ENCODE measurements at places on chromosomes 7 and 10. TPM values are rescaled to one million over a fixed set of nuclear protein-coding genes. Genes with fewer than 3 reads are reported as not detected.

The PRLHR gene
- polyA plus RNA-seq, result not detected

The IFIT1B gene
- 0.11 TPM for polyA plus RNA-seq

The ERVW-1 gene
- polyA plus RNA-seq, result 0.73 TPM

The GIMAP2 gene
- polyA plus RNA-seq, result 6.9 TPM

The RAPGEF5 gene
- polyA plus RNA-seq, result 36.1 TPM

The SPRN gene
- polyA plus RNA-seq, result 5.6 TPM

The ASAH2B gene
- polyA plus RNA-seq, result 12.5 TPM

The COPS6 gene
- polyA plus RNA-seq, result 135 TPM

The KLF6 gene
- 64.1 TPM for polyA plus RNA-seq

The WNT16 gene
- 0.06 TPM for polyA plus RNA-seq

- DNase-seq, result no peak
These were observed 169.4 kb downstream of the ADARB2 start for GRCh38 chr10:1567742-1568495.

DNA sequence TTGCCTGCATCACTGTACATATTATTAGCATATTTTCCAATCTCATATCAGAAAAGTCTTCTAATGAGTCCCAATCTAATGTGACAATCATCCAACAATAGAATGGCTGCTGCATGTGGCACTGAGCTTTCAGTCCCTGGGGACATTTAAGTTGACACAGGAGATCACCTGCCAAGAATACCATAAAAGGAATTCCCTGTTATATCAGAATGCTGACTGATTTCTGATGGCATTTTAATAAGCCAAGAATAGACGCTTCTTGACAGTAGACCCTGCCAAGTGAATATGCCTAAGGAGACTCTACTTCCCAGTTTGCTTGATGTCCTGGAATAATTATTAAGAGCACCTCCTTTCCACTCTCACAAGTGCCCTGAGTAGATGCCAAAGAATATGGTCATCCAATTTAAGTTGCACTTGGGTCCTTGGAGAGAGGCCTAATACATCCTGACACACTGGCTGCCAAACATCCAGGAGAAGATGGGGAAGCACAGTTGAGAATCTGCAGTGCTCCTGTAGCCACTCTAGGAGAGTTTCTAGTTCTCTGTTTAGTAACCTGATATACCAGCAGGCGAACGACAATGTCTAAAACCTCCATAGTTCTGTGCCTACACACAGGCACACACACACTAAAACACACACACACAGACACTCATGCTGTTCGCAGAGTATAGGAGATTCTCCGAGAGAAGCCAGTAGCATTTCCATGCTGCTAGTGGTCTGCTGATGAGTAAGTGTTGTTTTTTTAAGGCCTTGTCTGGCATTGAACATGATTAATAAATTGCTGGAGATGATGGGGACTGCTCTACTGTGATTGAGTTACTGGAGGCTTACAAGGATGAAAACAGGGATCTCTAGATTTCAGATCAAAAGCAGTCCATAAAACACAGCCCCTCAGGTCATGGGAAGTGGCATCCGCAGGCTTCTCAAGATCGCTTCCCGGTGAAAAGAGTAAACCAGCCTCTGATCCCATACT, 369.6 kb downstream of the KCNMA1 start:
- DNase-seq, result no peak

DNA sequence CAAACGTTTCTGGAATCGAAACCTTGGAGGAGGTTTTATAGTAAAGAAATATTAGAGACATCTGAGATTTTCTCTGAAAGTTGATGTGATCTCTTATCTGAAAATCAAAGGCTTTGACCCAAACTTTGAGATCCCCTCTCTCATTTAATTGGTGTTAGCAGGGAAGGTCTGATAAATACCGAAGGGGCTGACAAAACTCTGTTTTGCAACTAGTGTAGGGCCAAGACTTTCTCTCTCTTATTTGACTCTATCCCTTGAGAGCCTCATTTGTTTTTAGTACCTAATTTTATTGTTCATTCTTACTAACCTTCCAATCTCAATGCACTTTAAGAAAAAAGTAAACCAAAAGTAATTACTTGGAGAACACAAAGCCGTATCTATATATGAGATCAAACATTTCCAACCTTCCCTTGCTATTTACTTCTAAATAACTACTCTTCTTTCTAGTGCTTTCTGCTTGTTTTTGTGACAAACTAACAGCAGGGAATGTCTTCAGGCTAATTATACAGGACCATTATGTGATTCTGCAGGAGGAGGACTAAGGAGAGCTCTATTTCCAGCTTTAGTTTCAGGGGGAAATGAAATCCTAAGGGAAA, 33.4 kb upstream of the NPVF start:
- no peak for DNase-seq

DNA sequence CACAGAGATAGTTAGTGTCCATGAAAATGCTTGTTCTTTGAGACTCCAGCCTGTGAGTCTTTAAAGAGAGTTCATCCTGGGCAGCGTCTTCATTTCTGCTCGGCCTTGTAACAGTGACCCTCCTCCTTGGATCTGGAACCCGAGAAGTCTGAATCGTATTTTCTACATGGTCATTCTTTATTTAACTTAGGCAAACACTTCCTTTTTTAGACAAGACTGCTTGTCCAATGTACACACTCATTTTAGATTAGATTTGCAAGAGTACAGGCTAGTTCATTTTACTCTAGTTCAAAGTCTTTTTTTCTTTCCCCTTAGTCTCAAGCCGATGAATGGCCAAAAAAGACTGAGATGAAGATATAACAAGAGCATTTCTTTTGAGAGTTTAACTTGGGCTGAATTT, 133.5 kb downstream of the CHN2 start:
- DNase-seq, result no peak

GRCh38 chr7:17109020-17109419, 189.4 kb upstream of the AHR start:
- DNase-seq, result no peak

DNA sequence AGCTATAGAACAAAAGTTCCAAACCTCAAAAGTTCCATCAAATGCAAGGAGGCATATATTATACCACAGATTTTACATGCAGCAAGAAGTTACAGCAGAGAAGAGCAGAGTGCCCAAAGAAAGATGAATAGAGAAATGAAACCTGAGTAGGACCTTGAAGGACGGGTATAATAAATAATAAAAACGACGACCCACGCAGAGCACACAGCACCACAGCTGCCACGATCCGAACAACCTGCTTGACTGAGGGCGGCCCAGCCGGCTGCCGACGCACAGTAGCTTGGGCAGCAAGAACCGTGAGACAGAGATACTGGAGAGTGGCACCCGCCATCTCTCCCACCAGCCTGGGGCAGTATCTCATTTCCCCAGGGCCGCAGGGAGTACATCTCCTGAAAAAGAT, 79.0 kb downstream of the HIPK2 start:
- DNase-seq, result no peak

- peak; percentile 19 for DNase-seq
These were observed 202.6 kb upstream of the FOXK1 start for GRCh38 chr7:4479367-4480039.

- no peak for DNase-seq
These were observed 11.7 kb downstream of the PRKAG2 start for GRCh38 chr7:151865070-151865670.

GRCh38 chr7:51148216-51148615, 168.4 kb downstream of the COBL start:
- DNase-seq, result no peak

DNA sequence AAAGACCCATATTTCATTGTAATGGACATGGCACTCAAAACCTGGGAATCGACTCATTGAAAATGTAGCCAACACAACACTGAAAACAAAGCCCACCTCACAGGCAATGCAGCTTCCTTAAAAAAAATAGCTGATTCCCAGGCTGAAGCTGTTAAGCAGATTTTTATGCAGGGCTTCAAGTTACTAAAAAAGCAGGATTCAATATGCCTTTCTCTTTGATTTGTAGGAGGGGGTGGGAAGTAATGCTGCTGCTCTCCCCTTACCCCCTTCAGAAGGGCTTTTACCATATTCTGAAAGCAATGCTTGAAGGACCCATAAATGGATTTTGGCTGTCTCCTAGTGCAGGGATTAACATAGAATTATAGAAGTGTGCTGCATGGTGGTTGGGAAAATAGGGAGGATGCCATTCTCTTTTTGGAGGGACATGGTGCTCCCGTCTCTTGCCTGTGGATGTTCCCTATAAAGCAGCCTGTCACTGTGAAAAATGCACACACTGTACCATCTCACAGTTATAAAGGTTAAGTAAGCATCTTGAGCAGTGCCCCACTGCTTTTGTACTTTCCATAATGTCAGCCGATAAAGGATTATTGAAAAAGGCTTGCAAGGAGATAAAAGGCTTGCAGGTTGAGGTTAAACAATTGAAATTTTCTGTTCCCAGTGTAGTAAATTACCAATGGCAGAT, 262.8 kb downstream of the AUTS2 start:
- no peak for DNase-seq

DNA sequence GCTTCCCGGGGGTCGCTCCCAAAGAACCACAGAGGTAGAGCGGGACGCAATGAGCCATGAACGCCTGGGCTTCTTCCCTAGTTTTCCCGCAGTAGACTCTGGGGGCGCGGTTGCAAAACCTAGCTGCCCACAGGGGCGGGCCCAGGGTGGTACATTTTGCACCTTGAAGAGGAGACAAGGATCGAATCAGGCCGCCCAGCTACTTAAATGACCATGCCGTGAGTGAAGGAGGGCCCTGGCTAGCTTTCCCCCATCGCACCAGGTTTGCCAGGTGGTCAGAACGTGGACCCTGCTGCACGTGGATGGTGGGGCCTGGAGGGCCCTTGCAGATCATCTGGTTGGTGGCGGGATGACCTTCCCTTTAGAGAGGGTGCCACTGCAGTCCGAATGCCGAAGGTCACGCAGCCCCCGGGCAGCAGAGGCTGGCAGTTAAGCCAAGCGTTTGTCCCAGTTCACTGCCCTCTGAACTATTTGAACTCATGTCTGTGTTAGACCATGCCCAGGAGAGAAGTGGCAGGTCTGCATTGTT, 604 bp upstream of the SHTN1 start:
- DNase-seq, result peak; percentile 46

- no peak for DNase-seq
These were observed 88.4 kb upstream of the ZMIZ1 start for GRCh38 chr10:78980354-78980753.

GRCh38 chr10:95741807-95742467, 14.0 kb upstream of the ENTPD1 start:
- DNase-seq, result peak; percentile 57

DNA sequence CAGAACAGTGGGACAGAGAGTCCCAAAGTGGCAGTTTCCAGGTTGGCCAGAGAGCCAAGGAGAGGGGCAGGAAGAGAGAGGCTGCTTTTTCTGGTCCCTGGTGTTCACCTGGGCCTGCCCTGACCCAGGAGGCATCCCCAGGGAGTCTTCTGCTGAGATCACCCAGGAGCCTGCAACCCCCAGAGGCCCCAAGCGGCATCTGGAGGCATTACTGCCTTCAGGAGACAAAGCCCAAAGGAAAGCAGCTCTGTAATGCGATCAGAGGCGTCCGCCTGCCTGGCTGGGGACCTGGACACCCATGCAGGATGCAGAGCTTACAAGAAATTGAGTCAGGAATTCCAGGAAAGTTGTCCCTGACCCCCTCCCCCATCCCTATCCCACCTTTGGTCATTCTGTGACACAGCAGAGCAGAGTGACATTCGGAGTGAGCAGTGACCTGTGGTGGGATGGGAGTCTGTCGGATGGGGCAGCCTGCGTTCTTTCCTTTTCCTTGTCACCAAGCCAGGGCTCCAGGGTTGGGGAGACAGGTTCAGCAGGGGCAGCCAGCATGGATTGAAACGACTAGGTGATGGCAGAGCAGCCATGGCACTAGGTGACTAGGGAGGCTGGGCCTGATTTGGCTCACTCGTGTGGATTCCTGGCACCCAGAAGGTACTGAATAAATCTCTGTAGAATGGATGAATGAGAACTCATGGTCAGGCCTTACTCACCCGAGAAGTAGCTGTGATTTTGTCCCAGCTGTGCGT, 10.4 kb downstream of the UNC5B start:
- no peak for DNase-seq

DNA sequence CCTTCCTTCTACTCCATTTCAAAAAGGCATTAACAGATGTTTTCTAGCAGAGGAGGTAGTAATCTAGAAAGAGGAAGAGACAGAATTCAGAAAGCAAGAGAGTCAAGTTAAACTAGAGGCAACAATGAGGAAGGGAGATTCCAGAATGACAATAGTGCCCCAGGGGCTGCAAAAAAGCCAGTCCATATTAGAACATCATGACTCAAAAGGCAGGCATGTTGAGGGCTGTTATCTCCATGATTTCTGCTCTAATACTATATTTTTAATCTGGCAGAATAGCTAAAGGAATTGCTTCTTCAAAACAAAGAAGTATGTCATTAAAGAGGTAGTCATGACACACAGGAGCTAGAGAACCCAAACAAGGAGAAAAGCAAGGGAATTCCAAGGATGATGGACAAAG, 599.6 kb downstream of the INHBA start:
- no peak for DNase-seq

DNA sequence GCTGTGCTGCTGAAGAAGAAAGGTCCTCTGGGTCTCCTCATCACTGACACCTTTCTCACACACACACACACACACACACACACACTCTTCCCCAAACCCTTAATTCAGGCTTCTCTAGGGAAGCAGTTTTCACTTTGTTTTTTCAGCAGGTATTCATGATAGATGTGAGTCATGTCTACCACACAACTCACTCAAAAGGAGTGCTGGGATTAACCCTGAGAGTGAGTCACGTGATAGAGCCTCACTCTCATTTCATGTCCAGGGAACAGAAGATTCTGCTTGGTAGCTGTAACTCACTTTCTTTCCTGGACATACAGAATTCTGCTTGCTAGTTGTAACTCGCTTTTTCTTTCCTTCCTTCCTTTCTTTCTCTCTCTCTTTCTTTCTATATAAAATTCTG, 45.4 kb downstream of the VIM start:
- no peak for DNase-seq

DNA sequence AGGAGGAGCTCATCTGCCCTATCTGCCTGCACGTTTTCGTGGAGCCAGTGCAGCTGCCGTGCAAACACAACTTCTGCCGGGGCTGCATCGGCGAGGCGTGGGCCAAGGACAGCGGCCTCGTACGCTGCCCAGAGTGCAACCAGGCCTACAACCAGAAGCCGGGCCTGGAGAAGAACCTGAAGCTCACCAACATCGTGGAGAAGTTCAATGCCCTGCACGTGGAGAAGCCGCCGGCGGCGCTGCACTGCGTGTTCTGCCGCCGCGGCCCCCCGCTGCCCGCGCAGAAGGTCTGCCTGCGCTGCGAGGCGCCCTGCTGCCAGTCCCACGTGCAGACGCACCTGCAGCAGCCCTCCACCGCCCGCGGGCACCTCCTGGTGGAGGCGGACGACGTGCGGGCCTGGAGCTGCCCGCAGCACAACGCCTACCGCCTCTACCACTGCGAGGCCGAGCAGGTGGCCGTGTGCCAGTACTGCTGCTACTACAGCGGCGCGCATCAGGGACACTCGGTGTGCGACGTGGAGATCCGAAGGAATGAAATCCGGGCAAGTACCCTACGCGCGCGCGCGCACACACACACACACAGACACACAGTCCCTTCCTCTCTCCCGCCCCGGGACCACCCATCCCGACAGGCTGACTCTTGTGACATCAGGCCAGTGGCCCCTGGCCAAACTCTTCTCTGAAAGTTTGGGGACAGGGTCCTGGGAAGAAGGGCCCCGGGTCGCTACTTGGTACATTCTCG, 538 bp downstream of the TRIM8 start:
- no peak for DNase-seq
